Retinal pigment epithelial cell (primary cell): ENCODE measurements at places on chromosomes 3 and 15.

- no peak for DNase-seq
Observed at GRCh38 chr15:95944661-95945255, 385.7 kb upstream of the NR2F2 start.

DNA sequence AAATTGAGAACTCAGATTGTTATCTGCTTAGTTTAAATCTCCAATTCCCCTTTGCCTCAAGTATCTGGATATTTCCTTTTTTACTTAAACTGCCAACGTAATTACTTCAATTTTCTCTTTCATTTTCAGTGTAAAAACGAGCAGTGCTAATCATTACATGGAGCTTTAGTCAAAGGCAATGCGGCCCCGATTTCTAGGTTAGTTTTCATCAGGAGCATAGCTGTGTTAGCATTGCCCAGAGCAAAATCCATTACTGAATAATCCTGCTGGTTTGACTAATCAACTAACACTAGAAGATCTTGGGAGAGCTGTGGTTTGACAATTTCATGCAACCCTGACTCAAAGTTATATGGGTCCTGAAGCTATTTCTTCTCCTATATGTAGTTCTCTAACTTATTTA is 46.2 kb downstream of the ZPLD1 start:
- no peak for DNase-seq

DNA sequence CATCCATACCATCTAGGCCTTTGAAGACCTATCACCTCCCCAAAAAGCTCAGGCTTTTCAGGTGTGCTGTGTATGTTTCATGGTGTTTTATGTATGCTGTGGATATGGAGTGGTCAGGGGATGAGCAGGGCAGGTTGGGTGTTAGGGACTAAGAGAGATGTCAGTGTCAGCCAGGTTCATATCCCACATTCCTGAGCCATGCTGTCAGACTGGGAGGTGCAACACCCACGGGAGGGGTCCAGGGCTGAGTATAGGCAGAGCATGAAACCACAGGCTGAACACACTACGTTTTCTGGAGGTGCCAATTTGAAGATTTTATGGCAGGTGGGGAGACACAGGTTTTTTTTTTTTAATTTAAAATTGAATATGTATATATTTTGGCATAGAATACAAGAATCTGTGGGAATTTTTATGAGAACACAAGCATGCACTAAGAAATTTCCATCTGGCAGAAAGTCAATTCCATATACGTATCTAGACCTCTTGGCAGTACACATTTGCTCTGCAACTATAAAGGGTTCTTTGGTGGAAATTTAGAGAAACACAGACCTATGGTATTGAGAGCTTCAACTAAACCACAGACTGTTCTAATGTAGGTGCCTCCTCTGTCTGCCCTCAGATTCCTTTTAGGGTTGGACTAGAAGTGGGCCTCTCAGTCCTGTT is 101.9 kb upstream of the RNU6-1 start:
- DNase-seq: no peak

GRCh38 chr15:40250771-40251483 is 12.1 kb downstream of the PAK6 start:
- no peak for DNase-seq
